ENCODE measurements at places on chromosomes 3 and 15.

DNA sequence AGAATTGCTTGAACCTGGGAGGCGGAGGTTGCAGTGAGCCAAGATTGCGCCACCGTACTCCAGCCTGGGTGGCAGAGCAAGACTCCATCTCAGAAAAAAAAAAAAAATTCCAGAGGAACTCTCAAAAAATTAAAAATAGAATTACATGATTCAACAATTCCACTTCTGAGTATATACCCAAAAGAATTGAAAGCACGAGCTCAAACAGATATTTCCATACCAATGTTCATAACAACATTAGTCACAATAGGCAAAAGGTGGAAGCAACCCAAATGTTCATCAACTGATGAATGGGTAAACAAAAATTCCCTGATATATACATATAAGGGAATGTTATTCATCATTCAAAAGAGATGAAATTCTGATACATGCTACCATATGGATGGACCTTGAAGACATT, 16.9 kb upstream of the MORF4L1 start:
- DNase-seq: no peak

- peak; percentile 91 for DNase-seq
Observed at GRCh38 chr3:48847053-48847503, 596 bp downstream of the PRKAR2A start.

DNA sequence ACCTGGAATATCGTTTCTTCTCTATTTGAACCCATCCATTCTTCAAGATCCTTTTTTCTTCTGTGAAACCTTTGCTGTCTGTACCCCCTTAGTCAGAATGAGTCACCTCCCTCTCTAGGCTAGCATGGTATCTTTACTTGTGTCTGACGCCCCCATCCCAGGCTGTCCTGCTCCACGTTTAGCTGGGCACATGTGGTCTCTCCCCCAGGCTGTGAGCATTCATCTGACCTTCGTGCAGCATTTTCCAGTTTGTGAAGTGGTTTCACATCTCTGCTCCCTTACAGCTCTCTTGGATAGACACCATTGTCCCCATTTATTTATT, 14.3 kb upstream of the TLE3 start:
- DNase-seq: no peak

GRCh38 chr15:47741082-47741481, 23.8 kb downstream of the SEMA6D start:
- DNase-seq: no peak

- DNase-seq: no peak
Observed at GRCh38 chr3:188728371-188728896, 443.3 kb upstream of the TPRG1 start.

GRCh38 chr3:184052767-184053166, at the start of gene HTR3C:
Gene HTR3C, plus strand, starts transcription at chr3:184053047. Its CDS starts 34 bp downstream, at chr3:184053081.
- no peak for DNase-seq

DNA sequence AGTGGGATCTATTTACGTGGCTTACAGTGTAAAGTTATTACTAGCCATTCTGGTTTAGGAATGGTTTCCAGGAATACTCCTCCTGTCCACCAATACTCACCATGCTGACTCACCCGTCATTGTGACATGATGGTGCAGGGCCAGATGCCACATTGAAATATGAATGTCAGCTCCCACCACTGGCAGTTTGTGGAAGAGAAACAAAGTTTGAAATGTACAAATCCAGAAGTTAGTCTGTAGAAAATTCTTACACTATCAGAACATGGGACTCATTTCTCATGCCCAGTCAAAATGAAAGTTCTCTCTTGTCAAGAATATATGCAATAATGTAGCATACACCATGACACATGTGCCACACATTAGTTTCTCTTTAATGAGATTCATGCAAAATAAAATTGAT, 14.4 kb upstream of the TSPAN3 start:
- no peak for DNase-seq

- no peak for DNase-seq
Observed at GRCh38 chr15:42940527-42940926, 19.9 kb upstream of the TTBK2 start.

DNA sequence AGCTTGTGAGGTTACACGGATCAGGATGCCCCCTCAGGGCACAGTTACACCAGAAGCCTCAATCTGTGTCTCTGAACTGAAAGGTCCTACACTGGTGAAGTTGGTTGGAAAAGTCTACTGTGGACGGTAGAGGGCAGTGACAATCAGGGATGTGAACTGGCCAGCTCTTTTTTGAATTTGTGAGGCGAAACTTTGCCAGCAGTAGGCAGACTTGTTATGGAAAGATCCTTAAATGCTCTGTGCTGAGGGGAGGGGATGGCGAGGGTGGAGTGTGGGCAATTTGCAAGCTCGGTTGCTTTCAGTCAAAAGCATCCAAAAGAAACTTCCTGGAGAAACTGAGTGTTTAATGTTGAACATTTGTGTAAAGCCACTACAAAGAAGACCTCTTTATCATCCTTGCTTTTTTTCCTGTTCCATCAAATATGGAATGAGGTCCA, 127.4 kb upstream of the ABHD17C start:
- no peak for DNase-seq

- no peak for DNase-seq
Observed at GRCh38 chr15:64582202-64582601, 121.8 kb downstream of the ZNF609 start.
